Activated CD8-positive, alpha-beta memory T cell treated with anti-CD3 and anti-CD28 coated beads, Interleukin-2, amount 50 U/mL, for 4 hours (primary cell): ENCODE measurements at places on chromosomes 2 and 18.
A peak's percentile ranks its signal among the peaks of the same experiment; 100 is the strongest.

DNA sequence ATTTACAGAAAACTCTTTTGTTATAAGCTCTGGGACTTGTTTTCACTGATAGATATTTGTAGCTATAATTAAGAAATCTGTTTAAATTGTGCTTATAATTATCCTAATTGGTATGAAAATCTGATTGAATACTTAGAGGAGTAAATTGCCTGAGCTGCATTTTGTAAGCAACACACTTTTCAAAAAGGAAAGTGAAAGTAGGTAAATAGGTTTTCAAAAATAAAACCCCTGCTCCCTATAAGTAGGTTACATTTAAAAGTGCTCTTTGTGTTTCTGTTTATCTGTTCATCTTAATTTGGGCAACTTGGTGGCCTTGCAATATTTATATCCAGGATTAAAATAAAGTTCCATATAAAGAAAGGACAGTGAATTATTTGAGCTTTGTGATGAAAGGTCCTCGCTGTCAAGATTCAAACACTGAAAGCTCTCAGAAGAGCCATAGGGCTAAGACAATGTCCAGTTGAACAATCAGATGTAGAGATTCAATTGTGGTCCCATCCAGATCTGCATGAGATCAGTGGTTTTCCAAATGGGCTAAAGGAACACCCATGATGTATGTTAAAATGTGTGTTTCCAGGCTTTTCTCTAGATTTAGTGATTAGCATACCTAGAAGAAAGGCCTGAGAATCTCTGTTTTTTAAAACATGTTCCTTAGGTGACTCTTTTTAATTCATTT lies 371.6 kb downstream of the RPRM start:
- no peak for DNase-seq

DNA sequence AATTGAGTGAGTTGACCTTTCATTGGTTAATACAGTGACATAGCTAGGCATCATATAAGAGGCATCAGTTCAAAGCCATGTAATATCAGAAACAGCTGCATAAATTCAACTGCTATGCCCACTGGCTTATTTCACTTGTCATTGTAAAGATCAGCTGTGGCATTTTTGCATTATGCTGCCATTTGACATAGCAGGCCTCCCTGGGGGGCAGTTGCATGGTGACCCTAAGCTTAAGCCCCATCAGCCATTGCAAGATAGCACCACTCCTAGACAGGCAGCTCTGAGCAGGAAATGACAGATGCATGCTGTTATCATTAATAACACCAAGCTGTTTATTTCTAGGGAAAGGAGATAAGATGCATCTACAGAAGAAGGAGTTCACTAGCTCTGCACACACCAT lies 233.4 kb upstream of the CNTNAP5 start:
- no peak for DNase-seq

DNA sequence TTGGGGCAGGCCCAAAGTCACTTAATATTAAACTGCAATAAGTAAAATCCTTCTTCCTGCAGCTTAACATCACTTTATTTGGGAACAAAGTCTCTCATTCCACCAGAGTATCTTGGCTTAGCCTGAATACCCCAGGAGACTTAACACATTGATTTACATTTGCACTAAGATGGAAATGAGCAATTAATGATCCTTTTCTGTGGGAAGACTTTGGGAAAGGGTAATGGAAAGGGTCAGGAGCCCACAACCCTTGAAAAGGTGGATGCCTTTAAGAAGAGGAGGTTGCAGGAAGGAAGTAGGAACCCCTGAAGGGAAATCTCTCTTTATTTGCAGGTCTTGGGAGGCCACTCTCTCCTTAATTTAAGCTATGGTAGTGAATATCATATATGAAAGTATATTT lies 28.0 kb upstream of the BARD1 start:
- no peak for DNase-seq

DNA sequence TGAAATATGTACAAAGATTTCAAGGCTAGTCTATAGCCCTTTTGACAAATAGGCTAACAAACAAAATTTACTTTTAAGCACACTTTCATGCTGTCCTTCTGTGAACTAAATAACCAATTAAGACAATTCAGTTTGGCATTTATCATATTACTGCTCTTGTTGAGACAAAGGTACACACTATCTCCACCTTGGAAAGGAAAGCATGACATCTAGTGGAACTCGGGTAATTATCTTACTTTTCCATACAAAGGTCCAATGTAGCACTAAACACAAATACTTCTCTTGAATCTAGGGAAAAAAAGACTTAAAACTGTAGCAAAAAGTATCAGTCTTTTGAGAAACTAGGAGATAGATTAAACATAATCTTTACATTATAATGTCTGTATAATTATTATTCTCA lies 125.0 kb upstream of the CD226 start:
- DNase-seq: no peak

DNA sequence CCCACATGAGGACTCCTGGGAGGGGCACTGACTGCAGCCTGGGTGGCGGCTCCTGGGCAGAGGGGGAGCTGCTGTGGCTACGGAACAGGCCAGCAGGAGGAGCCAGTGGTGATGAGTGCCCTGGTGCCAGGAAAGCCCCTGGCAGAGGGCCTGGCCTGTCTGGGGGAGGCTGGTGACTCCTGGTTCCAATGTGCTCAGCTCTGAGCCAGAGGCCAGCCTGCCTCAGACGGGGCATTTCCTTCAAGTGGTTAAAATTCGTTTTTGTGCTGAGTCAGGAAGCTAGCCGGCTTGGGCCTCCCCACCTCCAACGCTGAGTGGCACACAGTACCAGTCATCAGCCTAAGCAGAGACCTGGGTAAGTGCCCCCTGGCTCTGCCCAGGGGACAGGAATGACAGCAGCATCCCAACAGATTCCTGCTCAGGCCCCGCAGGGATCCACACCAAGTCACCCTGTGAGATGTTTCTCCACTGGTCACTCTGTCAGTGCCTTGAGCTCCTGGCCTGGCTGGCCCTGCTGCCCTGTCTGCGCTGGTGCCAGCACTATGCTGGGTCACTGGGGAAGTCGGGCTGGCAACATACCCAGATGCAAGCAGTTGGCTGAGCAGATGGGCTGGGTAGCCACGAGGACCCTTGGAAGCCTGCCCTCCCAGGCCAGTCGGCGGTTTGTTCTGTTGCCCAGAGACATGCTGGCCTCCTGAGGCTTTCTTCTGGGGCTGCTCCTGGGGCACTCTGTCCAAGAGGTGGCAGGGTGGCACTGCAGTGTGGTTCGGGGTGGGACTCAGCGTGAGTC lies 7.1 kb upstream of the KLF11 start:
- DNase-seq: peak; percentile 53

DNA sequence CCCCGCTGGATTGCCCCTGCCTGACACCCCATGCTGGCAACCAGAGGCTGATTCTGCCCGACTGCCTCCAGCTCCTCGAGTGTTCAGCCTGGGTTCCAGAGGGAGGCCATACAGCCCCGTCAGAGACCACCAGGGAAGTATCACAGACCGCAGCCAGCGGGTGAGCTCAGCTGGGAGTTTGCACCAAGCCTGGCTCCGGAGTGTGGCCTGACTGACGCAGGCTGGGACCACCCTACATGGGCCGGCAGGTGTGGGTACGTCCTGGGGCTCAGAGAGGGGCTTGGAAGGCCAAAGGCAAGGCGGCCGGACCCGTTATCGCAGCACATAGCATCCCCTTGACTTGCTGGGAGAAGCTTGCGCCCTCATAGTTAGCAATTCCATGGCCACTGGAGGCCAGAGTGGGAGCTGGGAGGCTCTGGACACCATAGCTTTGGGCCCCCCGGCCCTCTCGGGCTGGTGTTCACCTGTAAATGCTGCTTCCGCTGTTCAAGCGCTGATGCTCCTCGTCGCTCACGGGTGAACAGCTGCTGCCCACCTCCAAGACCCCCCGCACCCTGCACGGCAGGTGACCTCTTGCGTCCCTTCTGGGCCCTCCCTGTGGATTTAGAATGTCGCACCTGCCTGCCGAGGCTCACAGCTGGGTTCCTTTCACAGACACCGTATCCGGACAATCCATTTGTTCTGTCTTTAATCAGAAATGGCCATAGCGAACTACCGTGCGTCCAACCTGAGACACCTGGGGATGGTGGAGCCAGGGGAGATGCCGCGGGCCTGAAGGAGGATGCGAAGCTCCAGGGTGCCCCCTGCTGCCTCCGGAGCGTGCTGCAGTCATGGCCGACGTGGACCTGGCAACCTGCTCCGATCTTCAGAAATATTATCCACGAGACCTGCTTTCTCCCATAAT lies 31.2 kb upstream of the SLC66A3 start:
- DNase-seq: peak; percentile 52

- DNase-seq: no peak
These were observed 30.6 kb upstream of the PPP3R1 start for GRCh38 chr2:68282811-68283418.

DNA sequence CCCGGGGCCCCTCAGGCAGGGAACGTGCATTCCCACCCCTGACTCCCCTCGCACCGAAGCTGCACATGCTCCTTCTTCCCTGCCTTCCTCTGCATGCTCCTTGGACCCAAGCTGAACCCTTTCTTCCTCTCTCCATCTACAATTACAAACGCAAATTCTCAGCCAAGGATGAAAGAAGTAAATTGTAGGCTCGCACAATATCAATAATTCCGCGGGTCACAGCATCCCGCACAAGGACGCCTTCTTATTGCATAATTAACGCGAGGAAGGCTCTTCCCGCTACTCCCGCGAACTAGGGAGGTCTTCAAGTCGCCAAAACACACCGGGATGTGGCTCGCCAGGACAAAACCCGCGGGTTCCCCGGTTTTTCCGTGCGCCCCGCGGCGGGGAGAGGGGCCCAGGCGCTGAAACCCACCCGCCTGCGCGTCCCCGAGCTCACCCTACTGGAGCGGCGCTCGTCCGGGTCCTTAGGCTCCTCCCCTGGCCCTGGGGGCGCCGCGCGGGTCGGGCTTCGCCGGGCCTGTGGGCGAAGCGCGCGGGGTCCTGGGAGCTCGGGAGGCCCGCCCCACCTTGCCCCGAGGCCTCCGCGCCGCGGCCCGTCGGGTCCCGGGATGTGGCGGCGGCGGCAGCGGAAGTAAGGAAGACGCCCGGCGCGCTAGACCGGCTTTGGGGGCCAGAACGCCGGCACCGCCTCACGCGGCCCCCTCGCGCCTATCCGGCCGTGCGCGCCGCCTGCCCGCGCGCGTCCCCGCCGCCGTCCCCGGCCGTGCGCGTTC lies at the start of gene CHST10:
CHST10 (minus strand) TSS at position 734 of the 776 bp plus-strand sequence. CDS start 10,993 bp downstream, outside the sequence.
- peak; percentile 61 for DNase-seq

- no peak for DNase-seq
These were observed 1.2 kb downstream of the ANKRD23 start for GRCh38 chr2:96842600-96842999.

DNA sequence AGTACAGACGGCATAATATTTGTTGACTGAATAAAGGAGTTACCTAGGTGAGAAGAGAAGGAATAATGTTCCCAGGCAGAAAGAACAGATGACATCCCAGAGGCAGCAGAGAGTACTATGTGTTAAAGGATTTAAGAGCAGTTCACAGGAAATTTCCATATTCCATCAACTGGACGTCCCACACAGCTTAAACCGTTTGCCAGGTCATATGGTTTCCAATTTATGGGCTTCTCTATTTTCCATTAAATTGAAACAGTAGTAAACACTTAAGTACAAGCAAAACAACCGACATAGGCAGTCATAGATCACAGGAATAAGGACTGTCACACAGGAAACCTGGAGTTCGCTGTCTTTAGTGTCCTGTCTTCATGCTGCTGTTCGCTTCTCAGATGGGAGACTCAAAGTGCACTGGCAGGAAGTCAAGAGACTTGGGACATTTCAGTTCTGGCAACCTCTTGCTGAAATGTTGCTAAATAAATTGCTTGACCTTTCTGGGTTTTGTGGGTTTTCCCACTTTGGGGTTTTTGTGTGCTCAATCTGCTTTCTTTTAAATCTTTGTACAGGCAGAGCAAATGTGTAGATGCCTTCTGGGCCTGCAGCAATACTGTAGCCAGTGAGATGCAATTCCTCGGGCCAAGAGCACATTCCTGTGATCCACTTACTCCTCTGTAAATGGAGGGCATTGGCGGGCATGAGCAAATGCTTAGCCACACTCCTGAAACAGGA lies 5.8 kb upstream of the PIEZO2 start:
- no peak for DNase-seq

- DNase-seq: no peak
These were observed 1.7 kb downstream of the SH3YL1 start for GRCh38 chr2:262117-262516.

GRCh38 chr2:105496271-105496670 lies 97.4 kb upstream of the FHL2 start:
- no peak for DNase-seq

DNA sequence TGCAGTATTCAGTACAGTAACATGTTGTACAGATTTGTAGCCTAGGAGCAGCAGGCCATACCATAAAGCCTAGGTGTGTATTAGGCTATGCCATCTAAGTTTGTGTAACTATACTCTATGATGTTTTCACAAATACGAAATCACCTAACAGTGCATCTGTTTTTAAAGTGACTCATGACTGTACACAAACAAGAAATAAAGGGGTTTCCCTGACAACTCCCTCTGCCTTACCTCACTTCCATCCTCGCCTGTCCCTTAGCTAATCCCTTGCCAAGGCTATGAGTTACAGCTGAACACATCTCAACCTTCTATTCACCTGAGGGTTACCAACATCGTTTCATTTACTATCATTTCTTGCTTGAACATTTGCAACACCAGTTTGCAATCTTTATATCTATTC lies 78.6 kb upstream of the RPRM start:
- no peak for DNase-seq
